ENCODE measurements at places on chromosomes 16 and 17.

DNA sequence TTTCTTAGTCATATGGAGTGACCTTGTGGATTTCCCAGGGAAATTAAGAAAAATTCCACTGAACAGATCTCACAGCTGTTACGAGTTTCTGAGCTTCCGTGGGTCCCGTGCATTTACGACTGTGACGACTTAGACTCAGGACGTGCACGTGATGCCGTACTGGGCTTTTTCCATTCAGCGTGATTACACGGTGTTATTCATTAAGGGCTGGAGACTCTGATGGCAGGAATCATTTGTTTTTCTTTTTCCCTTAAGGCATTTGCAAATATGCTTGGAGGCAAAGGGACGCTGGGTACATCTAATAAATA is 57.2 kb downstream of the TBC1D16 start:
- DNase-seq: no peak

GRCh38 chr17:67696853-67697498 is 20.8 kb upstream of the NOL11 start:
- no peak for DNase-seq

DNA sequence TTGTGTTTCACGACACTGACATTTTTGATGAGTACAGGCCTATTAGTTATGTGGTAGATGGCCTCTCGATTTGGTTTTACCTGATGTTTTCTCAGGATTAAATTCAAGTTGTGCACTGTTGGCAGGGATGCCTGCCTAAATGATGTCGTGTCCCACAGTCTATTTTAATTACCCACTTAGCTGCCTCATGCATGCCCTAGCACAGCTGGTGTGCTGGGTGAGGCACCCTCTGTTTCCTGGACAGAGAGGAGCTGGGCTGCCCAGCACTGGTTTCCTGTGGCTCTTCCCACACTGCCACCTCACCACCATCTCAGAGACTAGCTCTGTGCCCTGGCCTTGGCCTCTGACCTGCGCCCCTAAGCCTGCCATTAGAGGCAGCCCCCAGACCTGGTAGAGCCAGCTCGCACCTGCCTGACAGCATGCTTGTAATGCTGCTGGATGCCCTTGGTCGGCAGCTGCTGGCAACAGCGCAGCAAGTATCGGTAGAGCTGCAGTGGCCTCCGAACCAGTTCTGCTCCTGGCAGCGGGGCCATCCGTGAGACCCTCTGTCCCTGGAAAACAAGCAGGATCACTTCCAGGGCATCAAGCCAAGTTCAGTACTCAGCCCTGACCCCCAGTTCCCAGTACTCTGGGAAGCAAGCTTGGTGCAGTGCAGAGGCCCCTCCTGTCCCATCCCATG is 10.9 kb downstream of the LYRM9 start:
- DNase-seq: no peak

DNA sequence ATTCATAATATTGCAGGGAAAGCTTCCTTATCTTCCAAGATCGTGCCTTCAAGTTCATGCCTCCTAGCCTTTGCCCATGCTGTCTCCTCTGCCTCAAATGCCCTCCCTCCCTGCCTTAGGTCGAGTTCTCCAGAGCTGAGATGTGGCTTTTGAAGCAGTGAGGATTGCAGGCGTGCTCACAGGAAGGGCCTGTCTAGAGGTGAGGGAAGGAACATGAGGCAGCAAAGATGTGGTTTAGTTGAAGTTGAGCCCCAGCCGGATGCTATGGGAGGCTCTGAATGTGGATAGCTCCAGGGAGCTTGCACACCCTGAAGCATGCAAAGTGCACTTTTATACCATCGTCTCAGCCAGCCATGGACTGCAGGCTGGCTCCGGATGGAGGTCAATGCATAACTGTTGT is 754.6 kb upstream of the EEF2KMT start:
- DNase-seq: no peak

DNA sequence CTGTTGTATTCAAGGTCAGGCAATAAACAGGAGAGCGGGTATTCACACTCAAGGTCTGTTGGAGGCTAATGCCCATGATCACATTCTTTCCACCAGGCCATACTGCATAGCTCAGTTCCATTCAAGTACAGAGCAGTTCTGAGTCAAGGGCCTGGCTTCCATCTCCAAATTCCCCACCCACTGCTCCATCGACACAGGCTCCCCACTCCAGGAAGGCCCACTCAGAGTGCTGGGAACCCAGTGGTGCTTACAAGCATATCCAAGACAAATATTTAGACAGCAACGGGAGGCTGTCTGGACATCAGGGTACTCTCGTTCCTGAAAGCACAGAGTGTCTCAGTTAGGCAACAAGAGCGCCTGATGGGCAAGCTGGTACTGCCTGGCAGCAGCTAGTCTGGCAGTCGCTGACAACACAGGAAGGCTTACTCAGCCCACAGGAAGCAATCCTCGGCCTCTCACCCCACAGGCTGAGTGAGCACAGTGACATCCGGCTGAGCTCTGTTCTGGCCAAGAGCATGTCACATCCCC is 40.9 kb downstream of the RFFL start:
- peak; percentile 67 for DNase-seq

- DNase-seq: no peak
These were observed 2.4 kb downstream of the SPSB3 start for GRCh38 chr16:1779741-1780676.

Data from activated T-helper 1 cell treated with anti-CD3 and anti-CD28 coated beads, Interleukin-12 subunit alpha, Interleukin-12 subunit beta, Interleukin-2, Interleukin-4 antibody, amounts not matched to agents 30 ng/mL and 10 ng/mL and 1 ng/mL, durations not matched to agents 14 hours and 24 hours and 36 hours (primary cell).